Suppressor macrophage (primary cell): ENCODE measurements at places on chromosomes 16 and 17.

GRCh38 chr16:31260136-31260931 is 559 bp downstream of the ITGAM start:
- peak; percentile 32 for DNase-seq

DNA sequence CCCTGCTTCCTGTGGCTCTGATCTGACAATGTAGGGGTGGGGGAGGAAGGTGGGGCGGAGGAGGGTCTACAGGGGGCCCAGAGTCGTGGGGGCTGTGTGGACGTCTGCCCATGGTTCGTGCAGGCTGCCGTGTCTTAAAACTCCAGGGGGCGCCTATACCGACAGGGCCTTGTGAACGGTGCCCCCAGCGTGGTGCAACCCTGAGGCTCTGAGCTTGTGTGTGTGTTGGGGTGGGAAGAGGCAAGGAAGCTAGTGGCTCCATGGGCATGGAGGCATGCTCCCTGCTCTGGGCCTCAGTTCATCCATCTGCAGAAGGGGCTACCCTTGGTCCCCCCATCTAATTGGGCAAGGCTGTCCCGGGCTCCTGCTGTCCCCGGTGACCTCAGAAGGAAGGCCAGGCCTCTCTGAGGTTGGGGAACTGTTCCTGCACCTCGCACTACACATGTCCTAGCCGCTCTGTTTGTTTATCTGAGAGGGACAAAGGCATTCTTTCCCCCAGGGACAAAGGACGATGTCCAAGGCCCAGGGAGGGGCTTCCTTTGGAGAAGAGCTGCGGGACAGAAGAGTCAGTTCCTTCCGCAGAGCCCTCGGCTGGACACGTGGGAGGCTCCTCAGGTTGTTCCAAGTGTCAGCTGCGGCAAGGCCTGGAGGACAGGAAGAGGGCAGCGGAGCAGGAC is 13.5 kb downstream of the CA4 start:
- no peak for DNase-seq

GRCh38 chr16:89136931-89137330 is 34.6 kb upstream of the CDH15 start:
- DNase-seq, result no peak

DNA sequence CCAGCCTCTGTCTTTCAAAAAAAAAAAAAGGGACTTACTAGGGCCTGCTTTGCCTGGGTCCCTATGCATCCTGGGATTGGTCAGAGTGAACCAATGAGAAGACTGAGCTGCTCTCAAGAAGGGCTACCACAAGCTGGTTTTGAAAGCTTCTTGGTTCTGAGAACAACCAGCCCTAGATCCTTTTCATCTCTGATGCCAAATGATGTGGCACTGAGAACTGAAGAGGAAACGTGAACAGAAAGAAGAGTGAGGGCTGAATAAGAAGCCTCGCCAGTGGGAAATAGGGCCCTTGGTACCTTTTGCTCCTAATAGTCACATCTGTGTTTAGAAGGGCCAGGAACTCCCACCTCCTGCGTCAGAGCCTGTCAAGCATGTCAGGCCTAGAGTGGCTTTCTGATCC is 10.7 kb downstream of the TACO1 start:
- DNase-seq, result no peak

DNA sequence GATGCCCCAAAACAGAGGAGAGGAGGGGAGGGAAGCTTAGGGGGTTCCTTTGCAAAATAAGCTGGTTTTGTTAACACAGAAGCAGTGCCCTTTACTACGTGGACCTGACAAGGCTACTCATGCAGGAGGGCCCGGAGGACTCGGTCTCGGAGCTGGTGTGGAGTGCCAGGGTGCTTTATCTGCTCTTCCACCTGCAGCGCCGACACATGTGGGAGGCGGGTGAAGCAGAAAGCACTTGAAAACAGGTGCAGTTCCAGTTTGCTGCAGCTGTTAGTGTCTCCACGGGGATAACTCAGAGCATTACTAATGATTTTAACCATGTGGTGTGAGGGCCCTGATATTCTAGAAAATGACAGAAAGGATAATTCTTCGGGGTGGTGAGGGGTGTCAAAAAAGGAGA is 35.0 kb upstream of the MNT start:
- no peak for DNase-seq

DNA sequence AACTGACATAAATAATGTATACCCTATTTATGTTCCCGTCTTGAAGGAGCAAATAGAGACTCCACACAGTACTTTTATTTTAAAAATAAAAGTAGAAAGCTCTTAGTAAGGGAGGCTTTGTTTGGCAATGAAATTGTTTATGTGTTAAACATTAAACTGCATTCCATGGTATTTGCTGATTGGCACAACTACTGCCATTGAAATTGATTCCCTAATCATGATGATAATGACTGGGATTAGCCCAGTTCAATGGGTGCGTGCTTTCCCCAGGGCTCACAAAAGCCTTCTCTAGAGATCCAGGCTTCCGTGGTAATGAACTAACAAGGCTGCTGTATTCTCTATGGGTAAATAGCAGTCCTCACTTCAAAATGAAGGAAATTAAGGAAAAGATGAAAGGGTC is 67.5 kb downstream of the GPRC5B start:
- no peak for DNase-seq

GRCh38 chr17:48757524-48757961 is 29.0 kb upstream of the HOXB13 start:
- DNase-seq, result no peak

DNA sequence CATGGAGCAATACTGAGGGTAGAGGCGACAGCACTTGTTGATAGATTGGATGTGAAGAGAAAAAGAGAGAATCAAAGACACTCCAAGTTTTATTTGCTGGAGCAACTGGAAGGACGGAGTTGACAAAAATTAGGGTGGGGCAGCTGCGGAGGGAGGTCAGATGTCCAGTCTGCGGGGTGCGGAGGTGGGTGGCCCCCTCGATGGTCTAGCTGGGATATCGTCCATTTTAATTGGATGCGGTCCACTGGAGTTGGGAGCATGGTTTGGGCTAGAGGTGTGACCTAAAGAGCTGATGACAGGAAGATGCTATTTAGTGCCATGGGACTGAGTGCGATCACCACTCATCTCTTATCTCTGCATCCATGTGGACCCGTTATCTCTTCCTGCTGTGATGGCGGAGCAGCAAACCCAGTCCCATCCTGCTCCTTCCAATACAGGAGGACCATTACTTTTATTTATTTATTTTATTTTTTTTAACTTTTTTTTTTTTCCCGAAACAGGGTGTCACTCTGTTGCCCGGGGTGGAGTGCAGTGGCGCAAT is 48.3 kb upstream of the CBX4 start:
- DNase-seq, result no peak

- DNase-seq, result no peak
Observed at GRCh38 chr17:74430385-74430705, 1.5 kb upstream of the GPRC5C start.

DNA sequence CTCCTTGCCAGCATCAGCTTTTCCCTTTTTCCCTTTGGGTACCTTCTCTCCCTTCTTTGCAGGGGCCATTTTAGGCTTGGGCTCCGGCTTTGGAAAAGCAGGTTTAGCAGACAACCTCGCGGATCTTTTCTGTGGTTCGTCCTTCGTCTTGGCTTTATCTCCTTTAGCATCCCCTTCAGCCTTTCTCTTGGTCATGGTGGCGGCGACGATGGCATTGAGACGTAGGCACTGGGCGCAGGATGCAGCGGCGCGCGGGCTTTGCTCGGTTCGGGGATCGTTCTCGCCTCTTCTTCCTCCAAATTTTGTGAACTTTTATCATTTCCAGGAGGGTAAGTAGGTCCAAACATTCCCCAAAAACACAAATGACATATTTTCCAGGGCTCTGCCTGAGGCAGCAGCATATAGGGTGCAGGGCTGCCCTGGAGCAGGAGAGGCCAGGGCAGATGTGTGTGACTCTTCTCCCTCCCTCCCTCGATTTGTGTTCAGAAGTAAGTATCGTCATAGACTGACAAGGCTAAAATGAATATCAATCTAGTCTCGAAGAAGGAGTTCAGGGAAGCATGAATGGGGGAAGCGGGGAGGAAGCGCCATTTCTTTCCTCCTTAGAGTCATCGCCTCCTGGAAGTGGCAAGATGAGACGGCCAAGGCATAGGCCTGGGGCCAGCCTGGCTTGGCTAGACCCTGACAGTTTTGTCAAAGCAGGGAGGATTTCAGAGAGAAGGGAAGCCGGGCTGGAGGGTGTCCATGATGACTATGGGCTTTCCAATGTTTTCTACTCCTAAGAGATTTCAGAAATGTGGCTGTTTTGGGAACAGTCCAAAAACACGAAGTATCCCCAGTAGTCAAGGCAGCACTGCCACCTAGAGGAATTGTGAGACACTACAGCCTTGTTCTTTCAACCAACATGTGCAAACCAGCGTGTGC is 13.2 kb downstream of the CHCT1 start:
- DNase-seq, result peak; percentile 89

GRCh38 chr17:66008680-66009079 is 183.3 kb downstream of the CEP112 start:
- no peak for DNase-seq

DNA sequence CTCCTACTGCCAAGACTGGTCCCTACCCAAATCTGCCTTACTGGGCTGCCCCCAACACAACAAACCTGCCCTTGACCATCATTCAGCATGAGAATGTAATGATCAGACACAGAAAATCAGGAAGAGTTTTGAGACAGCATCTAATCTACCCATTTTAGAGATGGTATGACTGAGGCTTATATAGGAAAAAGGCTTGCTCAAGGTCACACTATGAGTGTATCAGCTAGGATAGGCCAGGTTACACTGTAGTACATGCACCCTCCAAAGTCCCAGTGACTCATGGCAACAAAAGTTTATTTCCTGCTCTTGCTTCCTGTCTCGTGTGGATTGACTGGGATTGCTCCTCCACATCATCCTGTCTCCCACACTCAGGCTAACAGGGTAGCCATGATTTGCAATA is 27.9 kb downstream of the NLRC5 start:
- no peak for DNase-seq

DNA sequence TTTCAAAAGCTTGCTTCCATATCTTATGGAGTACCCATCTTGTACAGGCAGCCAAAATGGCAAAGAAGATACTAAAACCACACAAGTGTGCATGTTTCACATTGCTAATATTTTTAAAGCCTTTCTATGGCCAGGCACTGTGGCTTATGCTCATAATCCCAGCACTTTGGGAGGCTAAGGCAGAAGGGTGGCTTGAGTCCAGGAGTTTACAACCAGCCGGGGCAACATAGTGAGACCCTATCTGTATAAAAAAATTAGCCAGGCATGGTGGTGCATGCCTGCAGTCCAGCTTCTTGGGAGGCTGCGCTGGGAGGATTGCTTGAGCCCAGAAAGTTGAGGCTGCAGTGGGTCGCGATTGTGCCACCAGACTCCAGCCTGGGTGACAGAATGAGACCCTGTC is 71.3 kb downstream of the YPEL2 start:
- no peak for DNase-seq

DNA sequence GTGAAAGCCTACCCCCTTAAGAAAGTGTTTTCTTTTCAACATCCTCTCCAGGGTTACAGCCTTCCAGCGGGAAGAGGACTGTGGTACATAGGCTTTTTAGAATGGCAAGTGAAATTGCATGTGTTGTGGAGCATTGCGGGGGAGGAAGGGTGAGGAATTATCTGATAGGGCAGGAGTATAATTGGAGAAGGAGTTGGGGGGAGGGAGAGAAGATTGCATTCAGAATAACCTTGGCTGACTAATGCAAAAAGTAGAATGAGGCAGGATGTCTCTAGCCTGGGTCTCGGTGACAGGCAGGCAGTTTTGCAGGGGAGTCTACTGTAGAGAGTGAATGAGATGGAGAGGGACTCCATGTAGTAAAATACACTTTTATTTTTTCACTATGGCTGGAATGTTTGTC is 2.4 kb upstream of the CDH8 start:
- no peak for DNase-seq

DNA sequence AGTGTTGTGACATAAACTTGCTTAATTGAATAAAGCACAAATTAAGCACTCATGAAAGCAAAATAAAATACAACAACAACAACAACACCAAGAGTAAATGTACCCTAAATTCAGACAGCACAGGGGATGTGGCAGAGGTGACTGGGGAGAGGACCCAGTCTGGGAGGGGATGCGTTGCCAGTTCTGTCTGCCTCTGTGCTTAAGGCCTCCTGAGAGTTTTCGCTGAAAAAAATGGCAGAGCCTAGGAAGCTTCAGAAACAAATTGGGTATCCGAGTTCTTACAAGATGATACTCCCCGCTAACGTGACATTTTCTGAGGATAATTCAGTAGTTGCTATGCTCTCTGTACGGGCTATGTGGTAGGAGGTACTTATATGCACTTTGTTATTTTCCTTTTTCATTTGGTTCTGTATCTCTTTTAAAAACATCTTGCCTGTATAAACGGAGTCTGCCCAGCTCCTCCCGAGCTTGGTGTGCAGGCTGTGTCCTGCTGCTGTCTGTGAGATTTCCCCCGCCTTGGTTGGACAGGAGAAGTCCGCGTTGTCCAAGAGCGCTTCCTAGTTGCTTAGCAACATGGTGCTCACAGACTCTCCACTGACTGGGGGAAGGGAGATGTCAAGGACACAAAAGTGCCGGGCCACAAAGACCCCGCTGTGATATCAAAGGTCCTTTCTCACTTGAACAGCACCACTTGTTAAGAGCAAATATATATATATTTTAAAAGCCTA is 134.2 kb upstream of the CPHXL start:
- DNase-seq, result no peak

- no peak for DNase-seq
Observed at GRCh38 chr17:42655528-42655927, 3.6 kb upstream of the TUBG2 start.
